ENCODE measurements at places on chromosomes 5 and 9. TPM values are rescaled to one million over a fixed set of nuclear protein-coding genes. Genes with fewer than 3 reads are reported as not detected.

DNA sequence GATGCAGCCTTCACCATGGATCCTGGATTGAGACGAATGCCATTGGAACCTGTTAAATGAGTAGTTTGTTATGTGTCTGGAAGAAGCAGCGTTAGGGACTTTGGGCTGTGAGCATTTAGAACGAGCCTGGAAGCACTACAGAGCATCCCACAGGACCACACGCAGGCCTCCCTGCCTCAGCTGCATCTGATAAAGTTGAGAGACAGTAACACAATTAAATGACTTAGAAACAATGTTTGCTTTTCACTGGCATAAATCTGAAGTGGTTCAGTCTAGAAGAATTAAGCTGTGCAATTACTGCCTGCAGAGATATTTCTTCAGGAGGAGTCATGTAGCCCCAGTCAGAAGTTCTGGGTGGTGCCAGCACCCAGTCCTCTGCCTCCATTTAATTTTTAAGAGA, 9.8 kb upstream of the TLX3 start:
- no peak for DNase-seq

DNA sequence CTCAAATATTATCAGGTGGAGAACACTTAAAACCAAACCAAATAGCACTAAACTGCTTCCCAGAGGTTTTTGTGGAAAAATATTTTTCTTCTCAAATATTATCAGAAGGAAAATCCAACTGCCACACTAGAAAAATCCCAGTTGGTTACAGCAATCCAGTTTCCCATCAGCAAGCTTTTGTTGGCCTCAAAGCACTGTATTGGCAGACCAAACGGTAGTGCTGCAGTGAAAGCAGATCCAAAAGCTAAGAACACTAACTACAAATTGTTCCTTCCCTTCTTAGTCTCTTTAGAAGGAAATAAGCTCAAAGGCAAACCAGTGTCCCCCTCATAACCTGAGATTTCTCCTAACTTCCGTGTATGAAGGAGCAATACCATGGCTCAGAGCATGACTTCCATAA, 105.3 kb downstream of the TRIM36 start:
- no peak for DNase-seq

- DNase-seq: no peak
These were observed at the start of gene GGTA1 for GRCh38 chr9:121499427-121500164. Gene GGTA1 (minus strand): TSS chr9:121499844. CDS start chr9:121467922, 31,922 bp downstream.

GRCh38 chr5:92337772-92338234, 954.7 kb upstream of the ARRDC3 start:
- no peak for DNase-seq

- no peak for DNase-seq
These were observed 18.1 kb upstream of the PDCL start for GRCh38 chr9:122846371-122846940.

- no peak for DNase-seq
These were observed 47.8 kb downstream of the C9orf57 start for GRCh38 chr9:72012646-72013045.

DNA sequence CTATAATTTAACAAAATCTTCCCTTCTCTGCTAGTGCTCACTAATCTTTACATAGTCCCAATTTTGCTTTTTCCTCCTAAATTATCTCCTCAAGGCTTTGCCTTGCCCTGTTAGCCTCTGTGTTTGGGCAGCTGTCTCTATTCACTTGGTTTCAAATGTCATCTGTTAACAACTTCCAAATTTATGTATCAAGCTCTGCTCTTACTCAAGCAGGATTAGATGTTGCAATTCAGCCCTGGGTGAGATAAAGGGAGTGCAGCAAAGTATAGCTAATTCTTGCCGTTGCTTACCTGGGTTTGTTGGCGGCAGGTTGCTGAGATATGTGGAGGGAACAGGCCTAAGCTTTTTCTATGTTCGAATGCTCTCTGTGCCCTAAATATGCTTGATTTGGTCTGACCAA, 483.8 kb downstream of the DMAC1 start:
- DNase-seq: no peak

- no peak for DNase-seq
These were observed 95.5 kb downstream of the LMX1B start for GRCh38 chr9:126709241-126709640.

DNA sequence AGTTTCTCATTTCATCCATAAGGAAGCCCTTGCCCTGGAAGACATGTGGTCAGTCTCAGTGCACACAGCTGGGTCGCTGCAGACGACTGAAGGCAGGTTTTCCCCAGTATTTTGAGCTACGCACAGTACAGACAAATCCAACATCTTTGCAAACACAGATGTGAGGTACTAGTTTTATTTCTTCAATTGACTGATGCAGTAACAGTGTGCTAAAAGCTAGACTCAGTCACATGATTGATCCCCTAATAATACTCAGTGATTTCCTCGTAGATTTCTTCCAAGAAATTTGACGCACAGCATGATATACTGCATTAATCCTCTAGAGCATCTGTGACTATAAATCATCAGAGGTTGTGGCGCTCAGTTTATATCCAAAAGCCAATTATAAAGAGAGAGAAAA, 346.1 kb downstream of the DIRAS2 start:
- no peak for DNase-seq

- DNase-seq: no peak
These were observed 146.6 kb downstream of the ADAMTS12 start for GRCh38 chr5:33745101-33745770.

DNA sequence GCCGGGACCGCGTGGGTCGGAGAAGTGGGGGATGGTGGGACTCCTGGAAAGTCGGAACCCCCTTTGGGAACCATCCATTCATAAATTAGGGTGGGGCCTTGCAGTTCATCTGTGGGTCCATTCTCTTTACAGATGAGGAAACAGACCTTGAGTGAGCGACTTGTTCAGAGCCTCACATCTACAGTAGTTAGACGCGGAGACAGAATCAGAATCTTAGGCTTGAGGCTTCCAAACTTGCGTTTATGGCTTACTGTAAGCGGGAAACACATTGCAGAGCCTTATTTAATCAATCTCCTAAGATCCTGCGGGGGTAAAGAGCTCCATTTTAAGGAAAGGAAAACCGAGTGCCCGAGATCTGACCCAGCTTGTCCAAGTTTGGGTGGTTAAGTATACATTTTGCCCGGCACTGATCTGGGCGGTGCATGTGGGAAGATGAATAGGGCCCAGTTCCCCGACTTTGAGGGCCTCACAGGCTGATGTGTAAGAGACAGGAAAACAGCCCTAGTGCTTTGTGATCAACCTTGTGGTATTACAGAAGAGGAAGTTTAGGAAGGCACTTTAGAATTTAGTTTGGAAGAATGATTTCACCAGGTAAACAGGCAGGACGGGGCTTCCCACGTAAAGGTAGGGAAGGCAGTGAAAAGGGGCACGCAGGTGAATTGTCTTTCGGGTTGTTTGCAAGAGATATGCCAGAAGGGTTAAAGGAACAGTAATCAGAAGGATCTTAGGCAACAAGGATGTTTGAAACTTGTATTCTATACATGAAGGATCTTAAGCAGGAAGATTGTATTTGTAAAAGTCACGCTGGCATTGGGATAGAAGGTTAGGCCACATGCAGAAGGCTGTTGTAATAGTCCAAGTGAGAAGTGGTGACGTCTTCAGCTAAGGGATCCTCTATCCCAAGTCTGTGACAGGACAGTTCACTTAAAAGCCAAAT, 744 bp downstream of the TARS1 start:
- no peak for DNase-seq

DNA sequence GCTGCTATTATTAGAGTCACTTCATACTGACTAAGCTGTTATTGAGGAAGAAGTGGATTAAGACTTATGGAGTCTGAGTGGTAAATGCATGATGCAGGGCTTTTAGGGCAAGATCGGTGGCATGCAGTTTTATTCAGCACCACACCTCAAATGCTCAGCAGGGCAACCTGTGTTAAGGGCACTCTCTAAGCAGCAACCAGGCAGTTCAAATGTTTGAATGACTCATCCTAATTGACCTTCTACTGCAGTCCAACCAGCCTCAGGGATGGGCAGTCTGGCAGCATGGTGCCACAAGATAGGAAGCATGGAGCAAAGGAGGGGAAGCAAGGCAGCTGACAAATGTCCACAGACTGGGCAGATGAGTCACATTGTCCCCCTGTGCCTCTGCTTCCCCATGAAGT, 80.2 kb upstream of the MIER3 start:
- DNase-seq: no peak

- DNase-seq: no peak
These were observed 523 bp downstream of the MAML1 start for GRCh38 chr5:179732918-179733771.

DNA sequence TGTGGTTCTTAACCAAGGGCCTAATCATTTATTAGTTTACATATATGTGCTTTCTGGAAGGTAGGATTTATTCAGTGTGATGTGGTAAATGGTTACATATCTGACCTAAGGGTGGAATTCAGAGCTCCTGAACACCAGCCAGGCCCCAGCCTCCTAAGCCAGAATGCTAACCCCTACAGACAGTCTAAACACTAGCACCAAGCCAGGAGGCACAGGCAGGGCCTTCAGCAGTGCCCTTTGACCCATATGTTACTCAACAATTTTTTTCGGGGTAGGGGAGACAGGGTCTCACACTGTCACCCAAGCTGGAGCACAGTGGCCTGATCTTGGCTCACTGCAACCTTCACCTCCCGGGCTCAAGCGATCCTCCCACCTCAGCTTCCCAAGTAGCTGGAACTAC, 40.3 kb downstream of the PRKACG start:
- DNase-seq: no peak

Gene BARX1
- 20.2 TPM for total RNA-seq

Gene PHF24
- total RNA-seq: 0.28 TPM

Gene ORM2
- not detected for total RNA-seq

Gene FAM163B
- total RNA-seq: not detected

Gene IL4
- total RNA-seq: not detected

Gene RMND5B
- total RNA-seq: 22.9 TPM

Gene DCANP1
- 0.19 TPM for total RNA-seq

Gene PCDHGA10
- 6.8 TPM for total RNA-seq

Gene WNK2
- total RNA-seq: 0.63 TPM

Gene SHC3
- 7.4 TPM for total RNA-seq

Gene SOHLH1
- total RNA-seq: not detected

Gene OTULINL
- total RNA-seq: 7.8 TPM

Gene PAEP
- total RNA-seq: not detected

Gene LSM11
- total RNA-seq: 2.2 TPM

Gene PRLR
- total RNA-seq: 0.38 TPM

Gene SLC6A18
- not detected for total RNA-seq

Gene TTLL11
- 12.7 TPM for total RNA-seq

Gene PCDHGB6
- 7.2 TPM for total RNA-seq

Gene ZNF883
- 2.1 TPM for total RNA-seq

Gene FBN2
- total RNA-seq: 3.2 TPM
